ENCODE measurements at places on chromosomes 16 and 17. TPM values are rescaled to one million over a fixed set of nuclear protein-coding genes. Genes with fewer than 3 reads are reported as not detected.

DNA sequence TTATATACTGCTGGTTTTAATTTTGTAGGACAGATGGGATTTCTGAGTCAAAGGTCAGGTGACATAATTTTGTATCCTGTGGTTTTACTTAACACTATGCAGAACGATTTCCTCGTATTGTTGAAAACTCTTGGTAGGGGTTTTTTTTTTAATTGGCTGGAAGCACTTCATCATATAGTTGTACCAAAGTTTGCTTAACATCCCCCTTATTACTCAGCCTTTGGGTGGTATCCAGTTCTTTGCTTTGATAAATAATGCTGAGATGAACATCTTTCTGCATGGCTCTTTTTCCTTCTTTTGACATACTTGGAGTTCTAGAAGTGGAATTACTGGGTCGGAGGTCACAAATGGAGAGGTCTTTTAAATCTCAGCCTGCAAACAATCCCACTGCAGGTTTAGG, 419.1 kb downstream of the MAF start:
- DNase-seq, result no peak
- H3K4me1 ChIP-seq, result no peaks in the 10 kb centered on the region
- no peak overlapping the region for H3K27ac ChIP-seq
- no peak overlapping the region for H3K4me3 ChIP-seq

TPSD1 gene
- not detected for total RNA-seq

GRCh38 chr16:67429053-67429798, 1.7 kb upstream of the HSD11B2 start:
- H3K27me3 ChIP-seq, result peaks cover 54% of the 10 kb centered on the region
- no peak for DNase-seq
- no peak overlapping the region for H3K4me3 ChIP-seq
- peaks cover 30% of the 10 kb centered on the region for H3K4me1 ChIP-seq
- no peak overlapping the region for H3K27ac ChIP-seq
- no peaks in the 10 kb centered on the region for H3K36me3 ChIP-seq

SMIM5 gene
- total RNA-seq, result not detected

DNA sequence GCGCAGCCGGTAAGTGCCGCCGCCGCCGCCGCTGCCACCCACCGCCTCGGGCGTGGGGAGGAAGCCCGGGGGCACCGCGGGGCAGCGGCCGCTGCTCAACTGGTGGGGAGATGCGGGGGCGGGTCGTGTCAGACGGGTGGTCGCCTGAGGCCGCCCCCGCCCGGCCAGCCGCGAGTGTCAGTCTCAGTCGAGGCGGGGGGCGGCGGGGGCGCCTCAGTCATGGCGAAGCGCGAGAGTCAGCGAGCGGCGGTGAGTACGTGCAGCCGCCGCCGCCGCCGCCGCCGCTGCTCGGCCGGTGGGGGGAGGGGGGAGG, 76.2 kb downstream of the CHD9 start:
- no peaks in the 10 kb centered on the region for H3K27me3 ChIP-seq
- H3K27ac ChIP-seq, result no peak overlapping the region
- peak overlapping the region; percentile 81 for H3K4me3 ChIP-seq

GRCh38 chr16:12027558-12028287, 51.2 kb downstream of the SNX29 start:
- DNase-seq, result no peak
- no peaks in the 10 kb centered on the region for H3K36me3 ChIP-seq
- H3K4me3 ChIP-seq, result no peak overlapping the region
- no peaks in the 10 kb centered on the region for H3K4me1 ChIP-seq
- no peak overlapping the region for H3K27ac ChIP-seq

DNA sequence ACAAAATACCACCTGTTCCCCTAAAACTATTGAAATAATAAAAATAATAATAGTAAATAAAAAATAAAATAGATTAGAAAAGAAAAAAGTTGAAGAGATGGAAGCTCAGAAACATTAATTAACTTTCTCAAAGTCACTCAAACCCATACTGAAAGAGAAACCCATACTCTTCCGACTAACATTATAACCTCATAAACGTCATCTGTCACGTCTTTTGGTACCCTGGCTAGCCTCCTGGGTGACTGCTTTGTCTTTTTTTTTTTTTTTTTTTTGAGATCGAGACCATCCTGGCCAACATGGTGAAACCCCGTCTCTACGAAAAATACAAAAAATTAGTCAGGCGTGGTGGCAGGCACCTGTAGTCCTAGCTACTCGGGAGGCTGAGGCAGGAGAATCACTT, 7.6 kb downstream of the SLFN12L start:
- no peaks in the 10 kb centered on the region for H3K36me3 ChIP-seq
- H3K4me1 ChIP-seq, result no peaks in the 10 kb centered on the region
- peaks cover 6% of the 10 kb centered on the region for H3K27me3 ChIP-seq
- no peak overlapping the region for H3K27ac ChIP-seq
- no peak for DNase-seq

GRCh38 chr17:79406316-79406715, 204.5 kb downstream of the RBFOX3 start:
- no peak overlapping the region for H3K4me3 ChIP-seq
- peaks cover 16% of the 10 kb centered on the region for H3K27me3 ChIP-seq
- no peak for DNase-seq
- H3K36me3 ChIP-seq, result no peaks in the 10 kb centered on the region
- peaks cover 12% of the 10 kb centered on the region for H3K4me1 ChIP-seq

GRCh38 chr17:7550344-7550743, 1.5 kb downstream of the TNFSF12 start:
- no peaks in the 10 kb centered on the region for H3K36me3 ChIP-seq
- peaks cover 22% of the 10 kb centered on the region for H3K27me3 ChIP-seq
- peaks cover 3% of the 10 kb centered on the region for H3K4me1 ChIP-seq
- no peak overlapping the region for H3K27ac ChIP-seq
- no peak for DNase-seq

DNA sequence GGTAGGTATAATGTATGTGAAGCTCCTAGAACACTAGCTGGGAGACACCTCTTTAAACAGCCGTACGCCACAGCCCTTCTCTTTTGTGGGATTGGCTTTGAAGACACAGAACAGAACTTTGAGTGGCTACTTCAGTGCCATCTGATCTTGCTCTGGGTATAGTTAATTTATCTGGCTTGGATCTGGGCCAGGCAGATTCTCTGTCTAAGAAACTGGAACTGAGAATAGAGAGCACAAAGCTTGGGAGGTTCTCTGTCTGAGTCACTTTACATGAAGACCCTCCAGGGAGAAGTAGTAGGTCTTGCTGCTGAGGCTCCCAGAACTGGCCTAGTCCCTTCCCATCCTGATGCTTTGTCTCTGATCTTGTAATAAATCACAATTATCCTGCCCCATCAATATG, 721.0 kb upstream of the KIF2B start:
- H3K27me3 ChIP-seq, result no peaks in the 10 kb centered on the region
- H3K36me3 ChIP-seq, result no peaks in the 10 kb centered on the region
- H3K4me1 ChIP-seq, result no peaks in the 10 kb centered on the region
- H3K4me3 ChIP-seq, result no peak overlapping the region
- no peak for DNase-seq

- peak; percentile 27 for DNase-seq
- no peaks in the 10 kb centered on the region for H3K4me1 ChIP-seq
- no peaks in the 10 kb centered on the region for H3K36me3 ChIP-seq
- H3K27ac ChIP-seq, result no peak overlapping the region
Measured at GRCh38 chr17:35981908-35982330, 622 bp upstream of the CCL16 start.

DNA sequence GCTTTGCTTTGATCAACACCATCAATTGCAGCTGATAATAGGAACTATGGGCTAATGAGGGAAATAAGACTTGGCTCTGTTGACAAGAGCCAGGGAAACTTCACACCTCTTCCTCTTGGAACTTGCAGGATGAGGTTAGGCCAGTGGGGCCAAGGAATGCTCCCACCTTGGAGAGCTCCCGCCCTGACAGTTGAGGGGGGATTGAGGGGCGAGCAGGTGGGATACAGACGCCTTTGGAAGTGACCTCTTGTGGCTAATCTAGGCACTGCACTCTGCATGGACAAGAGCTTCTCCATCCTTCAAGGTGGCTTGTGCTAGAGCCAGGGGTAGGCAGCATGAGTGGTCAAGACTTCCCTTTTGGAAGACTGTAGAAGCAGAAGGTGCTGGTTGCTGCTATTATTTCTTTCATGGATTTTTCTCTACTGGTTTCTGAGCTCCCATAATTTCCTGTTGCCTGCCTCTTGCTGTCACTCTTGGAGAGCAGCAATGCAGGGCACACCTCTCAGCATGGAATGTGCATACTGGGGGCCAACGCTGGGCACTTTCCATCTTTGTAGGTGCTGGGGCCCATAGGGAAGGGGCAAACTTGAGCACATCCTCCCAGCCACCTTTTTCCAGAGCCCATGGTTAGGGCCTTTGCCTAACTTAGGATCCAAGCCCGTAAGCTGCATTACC, 2.3 kb upstream of the PHF12 start:
- H3K27me3 ChIP-seq, result no peaks in the 10 kb centered on the region
- DNase-seq, result peak; percentile 88
- no peaks in the 10 kb centered on the region for H3K36me3 ChIP-seq
- no peak overlapping the region for H3K27ac ChIP-seq
- no peaks in the 10 kb centered on the region for H3K4me1 ChIP-seq

WSCD1 gene
- total RNA-seq, result 41.3 TPM

GRCh38 chr16:3256146-3256865, at the start of gene MEFV:
TSS of gene MEFV (minus strand) at chr16:3256633. CDS start at chr16:3256587, 46 bp downstream.
- no peak within 1 kb of the TSS for H3K4me3 ChIP-seq
- H3K27me3 ChIP-seq, result peaks cover 3% of the 10 kb centered on the region
- no peaks in the 10 kb centered on the region for H3K36me3 ChIP-seq
- DNase-seq, result no peak
- no peaks in the 10 kb centered on the region for H3K4me1 ChIP-seq

GRCh38 chr17:47847341-47848197, 3.4 kb downstream of the SP6 start:
- H3K36me3 ChIP-seq, result no peaks in the 10 kb centered on the region
- peaks cover 23% of the 10 kb centered on the region for H3K4me1 ChIP-seq
- peaks cover 86% of the 10 kb centered on the region for H3K27me3 ChIP-seq
- peak overlapping the region; percentile 44 for H3K4me3 ChIP-seq

LASP1 gene
- 85.1 TPM for total RNA-seq

GRCh38 chr17:43694081-43694870, 32.6 kb upstream of the MEOX1 start:
- H3K27ac ChIP-seq, result no peak overlapping the region
- peaks cover 12% of the 10 kb centered on the region for H3K4me1 ChIP-seq
- H3K27me3 ChIP-seq, result no peaks in the 10 kb centered on the region
- peak; percentile 94 for DNase-seq
- H3K4me3 ChIP-seq, result no peak overlapping the region

DNA sequence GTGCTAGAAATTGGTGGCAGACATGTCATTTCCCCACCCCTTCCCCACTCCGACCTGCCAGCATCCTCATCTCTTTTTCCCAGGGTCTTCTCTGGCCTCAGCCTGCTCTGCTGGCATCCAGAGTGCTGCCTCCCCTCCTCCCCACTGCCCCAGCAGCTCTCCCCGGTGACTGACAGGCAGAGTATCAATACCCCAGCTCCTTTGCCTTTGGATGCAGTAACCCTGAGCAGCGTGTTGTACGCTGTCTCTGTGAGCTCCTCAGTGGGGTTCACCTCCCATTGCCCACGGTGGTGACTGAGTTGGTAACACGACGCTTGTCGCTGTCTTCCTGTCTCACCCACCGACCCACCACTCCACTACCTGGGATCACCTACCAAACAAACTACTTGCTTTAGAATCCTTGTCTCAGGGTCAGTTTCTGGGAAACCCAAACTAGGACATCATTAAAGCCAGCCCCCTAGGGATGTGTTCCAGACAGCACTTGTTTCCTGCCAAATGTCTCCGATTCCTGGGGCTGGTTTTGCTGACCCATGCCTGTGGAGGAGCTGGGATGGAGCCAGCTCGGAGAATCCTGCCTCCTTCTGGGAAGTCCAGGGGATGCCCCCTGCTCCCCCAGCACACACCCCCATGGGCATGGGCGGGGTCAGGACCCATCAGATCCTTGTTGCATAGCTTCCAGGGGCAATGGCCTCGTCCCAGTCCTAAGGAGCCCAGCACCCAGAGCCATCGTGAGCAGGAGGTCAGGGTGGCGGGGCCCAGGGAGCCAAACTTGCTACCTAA, 8.3 kb upstream of the SBK1 start:
- no peak overlapping the region for H3K4me3 ChIP-seq
- DNase-seq, result no peak
- no peak overlapping the region for H3K27ac ChIP-seq
- no peaks in the 10 kb centered on the region for H3K27me3 ChIP-seq

DNA sequence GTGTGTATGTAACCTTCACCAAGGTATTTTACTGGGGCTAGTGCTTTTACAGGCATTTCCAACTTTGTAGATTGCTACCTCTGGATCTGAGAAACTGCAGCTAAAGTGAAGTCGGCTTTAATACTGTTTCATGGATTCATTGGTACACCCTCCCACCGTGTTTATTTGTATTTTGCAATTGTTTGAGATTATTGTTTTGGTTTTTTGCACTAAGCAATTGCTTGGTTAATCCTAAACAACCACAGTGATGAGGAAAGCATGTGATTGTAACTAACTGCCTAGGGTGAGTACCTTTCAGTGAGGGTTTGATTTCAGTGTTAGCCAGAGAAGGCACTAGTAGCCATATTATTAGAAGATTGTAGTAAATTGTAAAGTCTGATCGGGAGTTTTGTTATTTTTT, 3.3 kb downstream of the LUC7L3 start:
- H3K27ac ChIP-seq, result no peak overlapping the region
- H3K36me3 ChIP-seq, result peaks cover 2% of the 10 kb centered on the region
- H3K4me1 ChIP-seq, result peaks cover 23% of the 10 kb centered on the region
- no peaks in the 10 kb centered on the region for H3K27me3 ChIP-seq
- DNase-seq, result no peak
- peak overlapping the region; percentile 88 for H3K4me3 ChIP-seq

GAS2L2 gene
- 0.09 TPM for total RNA-seq

DNA sequence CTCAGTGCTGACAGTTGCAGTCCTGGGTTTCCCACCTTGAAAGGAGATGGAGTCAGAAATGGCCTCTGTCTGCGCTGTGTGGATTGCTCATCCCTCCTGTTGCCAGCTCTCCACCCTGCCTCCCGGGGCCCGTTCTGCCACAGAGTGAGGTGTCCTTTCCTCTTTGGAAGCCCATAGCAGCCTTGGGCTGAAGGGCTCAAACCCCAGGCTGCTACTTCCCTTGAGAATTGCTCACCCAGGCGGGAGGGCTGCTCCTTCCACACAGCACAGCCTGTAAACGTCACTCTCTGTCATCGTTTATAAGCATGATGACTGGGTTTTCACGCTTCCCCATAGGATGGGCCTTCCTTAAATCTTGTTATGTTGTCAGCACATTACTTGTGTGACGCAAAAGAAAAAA, 62.7 kb downstream of the FOXK2 start:
- no peaks in the 10 kb centered on the region for H3K4me1 ChIP-seq
- no peak overlapping the region for H3K27ac ChIP-seq
- no peak overlapping the region for H3K4me3 ChIP-seq
- H3K36me3 ChIP-seq, result no peaks in the 10 kb centered on the region
- DNase-seq, result no peak
- H3K27me3 ChIP-seq, result no peaks in the 10 kb centered on the region

All from neural progenitor cell (in vitro differentiated cells).